Stimulated activated CD4-positive, alpha-beta T cell treated with anti-CD3 and anti-CD28 coated beads, Interleukin-2, amount 100 ng/mL, for 24 hours (primary cell): ENCODE measurements at places on chromosomes 3 and 15.
A peak's percentile ranks its signal among the peaks of the same experiment; 100 is the strongest.

- peak; percentile 63 for DNase-seq
Observed at GRCh38 chr3:160755776-160756304, at the start of gene PPM1L. Gene PPM1L, plus strand, starts transcription at chr3:160756231.

DNA sequence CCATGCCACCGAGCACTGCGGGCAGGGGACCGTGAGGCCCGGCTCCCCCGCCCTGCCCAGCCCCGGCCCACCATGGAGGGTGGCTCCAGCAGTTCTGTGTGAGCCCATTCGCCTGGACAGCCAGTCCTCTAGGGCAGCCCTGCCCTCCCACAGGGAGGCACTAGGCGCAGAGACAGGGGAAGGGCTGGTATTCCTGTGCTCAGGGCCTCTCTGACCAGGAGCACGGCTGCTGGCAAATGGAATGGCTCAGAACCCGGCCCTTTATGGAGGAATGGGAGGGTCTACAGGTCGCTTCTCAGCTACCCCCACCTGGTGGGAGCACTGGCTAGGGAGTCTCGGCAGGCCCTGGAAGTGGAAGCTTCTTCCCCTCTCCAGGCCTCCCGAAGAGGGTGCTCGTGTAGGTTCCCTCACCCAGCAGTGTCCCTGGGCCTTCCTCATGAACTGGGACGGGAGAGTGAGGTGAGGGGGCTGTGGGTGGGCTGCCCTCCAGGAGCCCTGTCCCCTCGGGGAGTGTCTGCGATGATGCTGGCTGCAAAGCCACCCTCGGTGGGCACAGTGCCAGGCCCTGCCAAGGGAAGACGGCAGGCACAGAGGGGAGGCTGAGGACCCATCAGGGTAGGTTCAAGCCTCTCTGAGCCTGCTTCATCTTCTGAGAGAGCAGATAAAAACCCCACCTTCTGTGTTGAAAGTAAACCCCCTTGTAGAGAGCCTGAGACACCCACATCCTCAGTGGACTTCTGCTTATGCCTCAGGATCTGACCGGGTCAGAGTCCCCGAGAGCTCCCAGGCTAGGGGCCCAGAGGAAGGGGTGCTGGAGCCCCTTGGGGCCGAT is 1.5 kb downstream of the MELTF start:
- no peak for DNase-seq

GRCh38 chr3:180311242-180311641 is 274.5 kb upstream of the PEX5L start:
- no peak for DNase-seq

GRCh38 chr3:31053299-31053698 is 158.8 kb upstream of the GADL1 start:
- no peak for DNase-seq

GRCh38 chr3:56196700-56197099 is 271.6 kb downstream of the ERC2 start:
- DNase-seq: no peak

DNA sequence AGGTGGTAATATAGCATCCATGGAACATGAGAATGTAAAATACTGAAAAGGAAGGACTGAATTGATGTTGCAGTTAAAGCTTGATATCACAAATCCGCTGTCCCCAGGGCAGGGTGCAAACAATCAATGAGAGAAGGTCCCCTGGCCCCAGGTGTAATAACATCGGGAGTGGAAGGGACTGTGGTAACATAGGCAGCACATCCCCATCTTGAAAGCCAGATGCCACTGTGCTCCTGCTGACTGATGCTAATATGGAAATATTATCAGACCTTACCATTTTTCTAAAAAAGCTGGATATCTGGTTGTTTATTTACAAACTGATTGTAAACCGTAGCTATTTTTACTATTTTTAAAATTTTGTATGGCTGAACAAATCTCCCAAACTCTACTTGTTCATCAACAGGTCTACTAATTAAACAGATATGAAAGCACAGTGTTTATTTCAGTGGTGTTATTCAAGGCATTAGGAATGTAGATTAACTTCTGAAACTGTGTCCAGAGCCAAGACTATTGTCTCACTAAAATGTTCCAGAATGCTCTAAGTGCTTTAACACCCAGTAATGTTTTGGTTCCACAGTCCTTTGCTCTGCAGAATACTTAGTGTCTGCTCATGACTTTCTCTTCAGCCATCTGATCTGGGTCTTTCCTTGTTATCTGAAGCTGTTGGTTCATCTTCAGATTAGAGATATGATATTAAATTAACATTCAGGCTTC is 386.0 kb upstream of the RARB start:
- DNase-seq: no peak

GRCh38 chr3:2372306-2372705 is 273.6 kb downstream of the CNTN4 start:
- DNase-seq: no peak

DNA sequence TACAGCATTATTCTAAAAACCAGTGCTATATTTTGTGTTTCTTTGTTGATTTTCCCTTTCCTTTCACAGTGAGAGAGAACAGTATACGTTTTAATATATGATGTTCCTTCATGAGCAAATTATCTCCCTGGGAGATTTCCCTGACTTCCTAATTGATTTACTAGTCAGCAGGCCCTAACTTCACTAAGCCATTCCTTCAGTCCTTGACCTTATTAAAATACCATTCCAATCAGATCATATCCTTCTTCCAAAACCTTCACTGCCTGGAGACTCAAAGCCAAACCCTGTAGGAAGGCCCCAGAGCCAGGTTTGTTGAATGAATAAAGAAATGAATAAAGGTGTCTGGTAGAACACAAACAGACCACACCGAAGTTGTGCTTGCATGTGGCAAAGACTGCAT is 43.8 kb upstream of the ARHGEF3 start:
- DNase-seq: no peak

- no peak for DNase-seq
Observed at GRCh38 chr3:103127737-103128136, 692.9 kb downstream of the ZPLD1 start.

GRCh38 chr15:73190189-73190601 is 137.9 kb downstream of the NEO1 start:
- no peak for DNase-seq

DNA sequence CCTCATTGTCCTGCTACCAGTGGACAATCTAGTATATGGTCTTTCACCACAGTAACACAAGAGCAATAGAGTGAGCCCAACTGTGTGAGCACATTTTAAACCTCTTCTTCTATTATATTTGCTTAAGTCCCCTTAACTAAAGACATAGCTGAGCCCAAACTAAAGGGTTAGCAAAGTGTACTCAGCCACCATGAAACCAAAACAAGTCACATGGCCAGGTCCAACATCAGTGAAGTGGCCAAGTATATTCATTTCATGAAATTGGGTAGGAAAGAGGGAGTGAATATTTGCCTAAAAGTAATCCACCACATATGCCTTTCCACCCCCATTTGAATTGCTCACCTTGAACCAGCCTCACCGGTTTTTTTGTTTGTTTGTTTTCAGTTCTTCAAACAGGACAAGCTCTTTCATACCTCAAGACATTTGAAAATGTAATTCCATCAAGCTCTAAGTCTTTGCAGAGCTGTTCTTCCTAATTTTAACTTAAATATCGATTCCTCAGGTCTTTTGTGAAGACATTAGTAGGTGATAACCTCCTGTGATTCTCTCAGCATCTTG is 327.0 kb upstream of the SEMA6D start:
- no peak for DNase-seq
